ENCODE measurements at places on chromosomes 12 and 14.

- DNase-seq, result no peak
Measured at GRCh38 chr14:71773898-71774481, 158.2 kb upstream of the RGS6 start.

GRCh38 chr12:62834971-62835547 lies 99.9 kb downstream of the PPM1H start:
- DNase-seq, result no peak

DNA sequence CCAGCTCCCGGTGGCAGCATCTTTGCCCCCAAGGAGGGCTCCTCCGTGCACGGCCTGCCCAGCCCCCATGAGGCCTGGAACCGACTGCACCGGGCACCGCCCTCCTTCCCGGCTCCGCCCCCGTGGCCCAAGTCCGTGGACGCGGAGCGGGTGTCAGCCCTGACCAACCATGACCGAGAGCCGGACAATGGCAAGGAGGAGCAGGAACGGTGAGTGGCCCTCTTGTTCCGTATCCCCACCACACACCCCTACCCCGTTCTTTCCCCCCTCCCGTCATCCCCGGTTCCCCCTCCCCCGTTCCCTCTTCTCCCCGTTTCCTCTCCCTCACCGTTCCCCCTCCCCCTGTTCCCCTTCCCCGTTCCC lies 28.3 kb downstream of the LRCOL1 start:
- DNase-seq, result no peak

DNA sequence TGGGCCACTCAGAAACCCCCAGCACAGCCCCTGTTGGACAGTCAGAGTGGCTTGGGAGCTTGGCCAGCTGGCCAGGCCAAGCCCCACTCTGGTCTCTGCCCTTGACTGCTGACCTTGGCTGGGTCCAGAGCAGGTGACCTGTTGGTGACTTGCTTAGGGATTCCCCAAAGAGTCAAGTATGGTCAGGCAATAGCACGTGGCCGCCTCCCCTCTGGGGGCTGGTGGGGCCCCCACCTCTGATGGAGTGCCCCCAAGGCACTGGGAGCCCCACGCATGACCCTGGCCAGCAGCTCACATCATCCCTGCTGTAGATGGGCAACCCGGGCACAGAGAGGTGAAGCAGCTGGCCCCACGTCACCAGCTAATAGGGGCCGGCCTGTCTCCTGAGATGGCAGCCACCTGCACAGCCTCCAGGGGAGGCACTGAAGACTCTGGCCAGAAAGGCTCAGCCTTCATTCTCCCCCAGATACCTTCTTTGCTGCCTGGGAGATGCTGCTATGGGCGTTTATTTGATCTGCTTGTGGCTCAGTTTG lies 1.8 kb downstream of the CCDC197 start:
- DNase-seq, result no peak

DNA sequence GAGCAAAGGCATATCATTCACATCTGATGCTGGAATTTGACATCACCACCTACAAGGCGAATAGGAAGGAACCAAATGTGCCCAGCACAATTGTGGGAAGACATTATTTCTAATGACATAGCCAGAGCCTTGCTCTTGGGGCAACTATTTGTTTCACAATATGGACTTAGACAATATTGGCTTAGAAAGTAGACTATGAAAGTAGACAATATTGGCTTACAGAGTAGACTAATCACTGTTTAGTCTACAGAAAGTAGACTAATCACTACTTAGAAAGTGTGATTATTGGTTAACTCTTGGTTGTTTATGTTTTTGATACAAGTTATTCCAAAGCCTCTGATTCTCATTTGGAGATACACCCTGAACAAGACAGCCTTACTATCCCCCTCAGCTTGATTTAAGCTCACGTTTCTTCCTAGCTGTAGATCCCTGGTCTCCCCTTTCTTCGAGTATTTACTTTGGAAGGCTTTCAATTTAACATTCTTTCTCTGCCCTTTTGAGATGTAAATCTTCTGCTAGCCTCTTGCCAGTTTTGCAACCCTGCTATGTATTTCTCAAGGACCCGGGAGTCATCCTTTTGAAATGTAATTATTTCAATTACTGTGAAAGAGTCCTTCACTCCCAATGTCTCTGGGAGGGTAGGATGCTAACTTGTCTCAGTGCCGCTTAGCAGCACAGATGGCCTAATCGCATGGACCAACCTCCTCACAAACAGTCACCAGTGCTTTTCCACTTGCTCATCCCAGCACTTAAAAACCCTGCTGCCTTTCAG lies 843.2 kb downstream of the GALC start:
- DNase-seq, result no peak

GRCh38 chr14:55707365-55707804 lies 127.4 kb downstream of the KTN1 start:
- no peak for DNase-seq

GRCh38 chr14:60735416-60735815 lies 855 bp downstream of the MNAT1 start:
- DNase-seq, result no peak

DNA sequence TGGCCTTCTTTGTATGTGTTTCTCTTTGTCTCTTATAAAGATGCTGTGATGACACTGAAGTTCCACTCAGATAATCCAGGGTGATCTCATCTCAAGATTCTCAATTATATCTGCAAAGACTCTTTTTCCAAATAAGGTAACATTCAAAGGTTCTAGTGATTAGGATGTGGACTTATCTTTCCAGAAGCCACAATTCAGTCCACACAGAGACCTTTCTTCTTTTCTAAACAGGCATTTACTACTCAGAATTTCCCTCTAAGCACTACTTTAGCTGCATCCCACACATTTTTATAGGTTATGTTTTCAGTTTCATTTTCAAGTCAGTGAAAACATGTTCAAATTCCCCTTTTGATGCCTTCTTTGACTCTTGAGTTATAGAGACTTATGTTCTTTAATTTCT lies 9.0 kb upstream of the NKX2-1 start:
- DNase-seq, result no peak

- no peak for DNase-seq
Measured at GRCh38 chr14:71115821-71116567, 208.7 kb downstream of the PCNX1 start.

DNA sequence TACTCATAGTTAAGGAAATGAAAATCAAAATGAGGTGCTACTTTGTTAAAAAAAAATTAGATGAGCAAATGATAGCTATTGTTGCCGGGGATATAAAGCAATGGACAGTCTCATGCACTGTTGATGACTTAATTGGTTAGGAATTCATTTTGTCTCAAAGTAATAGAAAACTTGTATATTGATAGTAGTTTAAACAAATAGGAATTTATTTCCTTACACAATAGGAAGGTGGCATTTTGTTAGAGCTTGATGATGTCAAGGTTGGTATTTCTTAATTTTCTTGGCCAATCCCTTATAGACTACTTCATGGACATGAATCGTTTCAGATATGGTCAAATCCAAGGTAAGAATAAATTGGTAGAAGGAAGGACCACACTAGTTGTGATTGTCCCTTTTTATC lies 7.8 kb downstream of the PRPF39 start:
- no peak for DNase-seq

DNA sequence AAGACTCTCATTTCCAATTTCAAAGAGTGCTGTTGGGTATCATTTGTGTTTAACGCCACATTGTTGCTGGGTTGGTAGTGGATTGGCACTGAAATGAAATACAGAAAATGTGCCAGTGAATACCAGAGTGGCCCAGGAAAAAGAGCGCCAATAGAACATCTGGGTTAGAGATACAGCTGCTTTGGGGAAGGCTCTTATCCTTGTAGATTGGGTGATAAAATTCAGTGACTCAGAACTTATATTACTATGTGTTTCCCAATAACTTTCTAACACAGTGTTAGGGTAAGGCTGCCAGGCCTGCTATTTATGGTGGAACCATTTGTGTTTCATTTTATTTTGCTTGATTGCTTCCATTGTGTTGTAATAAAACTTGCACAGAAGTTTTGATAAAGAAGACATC lies 168.2 kb upstream of the SSTR1 start:
- DNase-seq, result no peak

- DNase-seq, result no peak
Measured at GRCh38 chr14:54675236-54676128, 108.6 kb downstream of the SAMD4A start.
